ENCODE measurements at places on chromosomes 11 and 22. TPM values are rescaled to one million over a fixed set of nuclear protein-coding genes. Genes with fewer than 3 reads are reported as not detected.

Gene HBB
- polyA plus RNA-seq = 542 TPM

Gene APOA4
- not detected for polyA plus RNA-seq

Gene SSTR3
- 0.09 TPM for polyA plus RNA-seq

Gene ARSA
- polyA plus RNA-seq = 27.7 TPM

Gene SLC17A6
- polyA plus RNA-seq = not detected

Gene ELMOD1
- 7.3 TPM for polyA plus RNA-seq

Gene BTG4
- polyA plus RNA-seq = 0.52 TPM

Gene RFPL3
- not detected for polyA plus RNA-seq

Gene TMPRSS13
- polyA plus RNA-seq = 9.4 TPM

Gene DDX10
- 28.9 TPM for polyA plus RNA-seq

Gene OR10D3
- not detected for polyA plus RNA-seq

DNA sequence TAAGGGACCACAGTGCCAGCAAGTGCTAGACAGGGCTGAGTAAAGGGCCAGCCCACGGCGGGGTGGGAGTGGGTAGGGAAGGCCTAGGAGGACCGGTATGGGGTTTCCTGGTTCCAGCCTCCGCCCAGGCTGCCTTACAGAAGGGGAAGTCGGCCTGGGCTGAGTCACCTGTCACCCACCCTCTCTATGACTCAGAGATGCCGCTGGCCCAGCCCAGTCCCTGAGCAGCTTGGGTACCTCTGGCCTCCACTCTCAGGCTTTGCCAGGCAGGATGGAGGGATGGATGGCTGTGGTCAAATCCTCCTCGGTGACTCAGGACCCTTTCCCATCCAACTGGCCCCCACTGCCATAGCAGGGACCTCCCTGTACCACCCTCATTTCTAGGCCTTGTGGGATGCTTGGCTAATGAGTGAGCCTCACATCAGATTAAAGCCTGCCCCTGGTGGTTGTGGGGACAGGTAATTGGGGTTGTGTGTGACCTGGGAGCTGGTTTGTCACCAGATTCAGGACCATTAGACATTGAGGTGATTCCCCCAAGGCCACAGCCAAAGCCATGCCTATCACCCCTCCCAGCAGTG lies 13.9 kb downstream of the SLC35E4 start:
- no peak for DNase-seq

DNA sequence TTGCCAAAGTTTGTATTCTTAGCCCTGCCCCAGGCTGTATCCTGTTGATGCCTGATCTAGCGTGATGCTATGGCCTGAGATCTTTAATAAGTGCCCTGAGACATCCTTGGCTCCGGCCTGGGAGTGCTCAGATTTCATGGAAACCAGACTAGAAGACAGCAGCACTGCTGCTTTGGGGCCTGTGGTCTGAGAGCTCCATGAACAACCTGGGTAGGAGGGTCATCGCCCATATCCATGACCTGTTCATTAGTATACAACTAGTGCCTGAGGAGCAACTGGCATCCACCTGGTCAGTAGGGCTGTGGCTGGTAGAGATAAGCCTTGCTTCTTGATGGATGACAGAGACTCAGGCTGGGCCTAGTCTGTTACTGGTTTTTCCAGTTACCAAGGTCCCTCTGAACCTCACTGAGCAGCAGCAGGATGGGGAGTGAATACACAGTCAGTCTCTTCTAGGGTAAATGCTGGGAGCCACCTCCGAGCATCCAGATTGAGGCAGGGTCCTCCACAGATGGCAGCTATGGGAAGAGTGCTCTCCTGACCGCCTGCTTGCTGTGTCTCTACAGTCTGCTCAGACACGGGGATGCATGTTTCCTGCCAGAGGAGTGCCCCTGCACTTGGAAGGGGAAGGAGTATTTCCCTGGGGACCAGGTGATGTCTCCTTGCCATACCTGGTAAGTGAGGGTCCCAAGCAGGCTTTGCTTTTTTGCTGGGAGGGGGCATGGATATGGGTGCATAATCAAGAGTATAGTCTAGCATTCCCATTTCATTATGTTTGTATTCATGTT lies 39.0 kb downstream of the OTOG start:
- no peak for DNase-seq

DNA sequence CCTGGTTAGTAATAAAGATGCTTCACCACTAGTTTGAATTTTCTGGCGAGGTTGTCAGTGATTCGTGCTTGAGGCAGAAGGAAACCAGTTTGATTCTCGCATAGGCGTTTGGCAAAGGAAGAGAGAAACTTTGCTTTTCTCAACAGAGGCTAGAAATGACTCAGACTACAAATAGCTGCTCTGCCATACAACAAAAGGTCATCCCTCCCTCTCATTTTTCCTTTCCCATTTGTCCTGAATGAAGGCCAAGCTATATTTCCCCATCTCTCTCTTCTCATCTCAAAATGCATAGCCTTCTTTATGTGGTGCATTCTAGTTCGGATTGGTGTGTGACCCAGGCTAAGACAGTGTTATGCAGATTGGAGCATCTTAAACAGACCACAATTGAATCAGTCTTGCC lies 741.4 kb downstream of the NTM start:
- peak; percentile 26 for DNase-seq

- DNase-seq = no peak
These were observed 4.5 kb downstream of the NCF4 start for GRCh38 chr22:36865346-36865745.

DNA sequence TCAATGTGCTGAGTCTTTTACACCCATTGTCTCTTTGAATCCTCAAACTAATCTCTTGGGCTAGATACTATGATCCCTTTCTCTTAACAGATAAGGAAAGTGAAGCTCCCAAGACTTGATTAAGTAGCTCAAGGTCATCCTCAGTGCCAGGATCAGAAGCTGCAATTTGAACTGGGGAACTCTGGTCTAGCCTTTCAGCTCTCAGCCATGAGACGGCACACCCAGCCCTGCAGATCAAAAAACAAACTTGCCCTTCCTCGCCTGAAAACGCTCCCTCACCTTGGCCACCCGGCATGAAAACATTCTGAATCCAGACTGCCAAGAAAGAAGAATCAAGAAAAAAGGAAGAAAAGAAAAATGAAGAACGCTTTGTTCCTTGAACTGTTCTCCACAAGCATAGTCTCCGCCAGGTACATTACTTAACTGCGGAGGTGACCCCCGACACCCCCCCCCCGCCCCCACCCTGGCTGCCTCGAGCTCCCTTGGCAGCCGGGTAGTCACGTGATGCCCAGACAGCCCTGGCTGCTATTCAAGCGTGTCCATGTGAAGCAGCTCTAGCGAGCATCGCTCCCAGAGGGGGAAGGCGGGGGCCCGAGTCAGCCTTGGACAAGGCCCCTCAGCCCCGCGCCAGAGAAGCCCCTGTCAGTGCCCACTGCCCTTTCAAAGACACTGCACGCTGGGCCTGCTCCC lies 451.2 kb downstream of the MIAT start:
- DNase-seq = no peak

DNA sequence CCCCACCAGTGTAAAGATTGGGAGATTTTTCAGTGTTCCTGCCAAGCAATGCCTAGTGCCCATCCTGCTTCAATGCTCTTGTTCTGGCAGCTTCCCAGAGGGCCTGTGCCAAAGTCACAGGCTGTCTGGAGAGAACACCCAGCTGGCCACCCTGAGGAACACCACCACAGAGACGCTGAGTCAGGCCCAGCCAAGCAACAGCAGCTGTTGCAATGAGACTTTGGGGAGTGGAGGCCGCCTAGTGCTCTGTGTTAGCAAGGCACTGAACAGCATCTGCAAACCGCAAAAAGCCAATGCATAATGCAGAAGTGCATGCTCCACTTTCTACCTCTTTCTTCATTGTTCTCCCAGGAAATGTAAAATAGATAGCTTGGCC lies 168.1 kb downstream of the NXPE2 start:
- peak; percentile 74 for DNase-seq

DNA sequence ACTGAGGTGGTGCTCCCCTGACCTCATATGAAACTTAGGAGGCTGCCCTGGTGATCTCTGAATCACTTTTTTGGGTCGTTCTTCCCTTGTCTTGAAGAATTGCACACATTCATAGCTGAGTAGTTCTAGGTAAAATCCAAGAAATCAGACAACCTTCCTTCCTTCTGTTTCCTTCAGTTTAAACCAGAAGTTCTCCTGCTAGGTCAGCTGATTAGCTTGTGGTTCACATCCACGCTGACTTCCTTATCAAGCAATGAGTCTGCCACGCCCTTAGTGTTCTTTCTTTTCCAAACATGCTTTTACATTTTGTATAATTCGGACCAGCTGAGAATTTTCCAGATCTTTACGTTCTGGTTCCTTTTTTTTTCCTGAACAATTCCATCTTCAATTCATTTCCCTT lies 892.8 kb downstream of the NTM start:
- DNase-seq = no peak

DNA sequence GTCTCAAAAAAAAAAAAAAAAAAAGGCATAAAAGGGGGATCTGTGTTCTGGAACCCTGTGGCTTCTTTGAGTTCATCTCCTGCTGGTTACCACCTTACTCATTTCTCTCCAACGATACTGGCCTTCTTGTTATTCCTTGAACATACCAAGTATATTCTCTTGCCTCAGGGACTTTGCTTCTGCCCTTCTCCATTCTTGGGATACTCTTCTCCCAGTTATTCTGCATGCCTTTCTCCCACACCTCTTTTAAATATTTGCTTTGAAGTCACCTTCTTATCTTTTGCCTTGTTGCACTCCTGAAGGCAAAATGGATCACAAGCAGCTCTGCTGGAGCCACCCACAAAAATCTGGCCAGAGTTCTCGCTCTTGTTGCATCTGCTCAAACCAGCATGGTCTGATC lies 76.0 kb upstream of the RRM1 start:
- DNase-seq = no peak

GRCh38 chr11:96242191-96242847 lies 100.7 kb downstream of the MAML2 start:
- DNase-seq = no peak

- no peak for DNase-seq
These were observed 86.3 kb upstream of the RTL6 start for GRCh38 chr22:44584256-44584902.

DNA sequence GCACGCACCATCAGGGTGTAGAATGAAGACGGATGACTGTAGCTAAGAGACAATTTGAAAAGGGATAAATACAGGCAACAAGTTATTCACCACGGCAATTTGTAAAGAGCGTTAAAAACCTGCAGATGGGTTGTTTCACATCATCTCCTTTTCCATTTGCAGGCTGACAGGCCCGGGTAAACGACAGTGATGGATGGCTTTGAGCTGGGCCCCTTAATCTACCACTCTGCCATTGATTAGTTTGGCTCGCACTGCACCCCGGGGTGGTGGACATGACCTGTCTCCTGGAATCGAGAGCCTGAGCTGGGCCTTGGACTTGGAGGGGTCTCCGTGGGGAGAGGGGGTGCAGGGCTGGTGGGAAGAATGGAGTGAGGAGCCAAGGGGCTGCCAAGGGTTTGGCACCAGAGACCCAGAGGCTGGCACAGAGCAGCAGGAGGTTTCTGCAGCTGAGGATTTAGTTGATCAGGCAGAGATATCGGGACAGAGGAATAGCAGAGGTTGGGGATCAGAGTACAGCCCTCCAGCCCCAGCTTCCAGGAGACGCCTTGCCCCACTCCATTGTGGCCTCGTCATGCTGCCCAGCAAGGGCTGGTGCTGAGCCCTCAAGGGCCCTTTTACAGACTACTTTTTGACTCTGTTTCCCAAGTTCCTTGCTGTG lies 110.6 kb upstream of the NECTIN1 start:
- no peak for DNase-seq

- DNase-seq = peak; percentile 90
These were observed 51.3 kb upstream of the CD44 start for GRCh38 chr11:35087648-35088047.

DNA sequence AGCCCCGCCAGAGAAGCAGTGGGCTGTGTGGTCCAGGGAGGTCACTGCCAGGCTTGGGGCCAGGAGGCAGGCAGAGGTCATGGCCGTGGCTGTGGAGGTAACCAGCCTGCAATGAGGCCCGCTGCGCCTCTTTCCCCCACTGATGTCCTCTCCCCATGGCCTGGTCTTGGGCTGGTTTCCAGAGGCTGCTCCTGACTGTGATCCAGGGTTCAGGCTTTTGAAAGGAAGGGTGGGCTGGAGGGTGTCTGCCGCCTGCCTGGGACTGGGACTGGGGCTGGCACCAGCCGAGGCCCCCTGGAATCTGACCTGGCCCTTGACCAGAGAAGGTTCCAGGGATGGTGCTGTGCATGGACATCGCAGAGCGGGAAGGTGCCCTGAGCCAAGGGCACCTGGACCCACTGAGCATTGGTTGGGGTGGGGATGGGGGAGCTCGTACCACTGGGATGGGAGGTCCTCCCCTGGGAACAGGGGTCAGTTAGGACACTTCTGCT lies 59.6 kb upstream of the THY1 start:
- DNase-seq = no peak

GRCh38 chr11:2362414-2362813 lies 14.7 kb upstream of the CD81 start:
- no peak for DNase-seq

- DNase-seq = no peak
These were observed 74.2 kb downstream of the GRK3 start for GRCh38 chr22:25638638-25639037.

GRCh38 chr11:19827399-19828135 lies 114.9 kb downstream of the NAV2 start:
- no peak for DNase-seq

DNA sequence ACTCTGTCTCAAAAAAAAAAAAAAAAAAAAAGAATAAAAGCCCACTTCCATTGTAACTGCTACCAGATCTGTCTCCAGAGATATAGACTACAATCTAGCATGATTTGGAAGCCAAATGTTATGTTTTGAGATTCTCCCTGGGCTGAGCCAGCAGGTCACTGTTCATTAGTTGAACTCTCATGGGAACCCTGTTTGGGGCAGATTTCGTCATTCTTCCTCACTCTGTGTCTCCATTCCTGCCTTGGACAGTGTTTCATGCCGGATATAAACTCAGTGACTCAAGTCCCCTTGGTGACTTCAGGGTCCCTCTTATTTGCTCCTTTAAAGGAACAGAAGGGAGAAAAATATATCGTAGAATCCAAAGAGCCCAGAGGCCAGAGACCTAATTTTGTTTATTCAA lies 378.1 kb downstream of the LARGE1 start:
- DNase-seq = no peak

- DNase-seq = no peak
These were observed 1.4 kb downstream of the SELENOO start for GRCh38 chr22:50202130-50202666.

- no peak for DNase-seq
These were observed 73.1 kb upstream of the KIRREL3 start for GRCh38 chr11:127073621-127074020.

DNA sequence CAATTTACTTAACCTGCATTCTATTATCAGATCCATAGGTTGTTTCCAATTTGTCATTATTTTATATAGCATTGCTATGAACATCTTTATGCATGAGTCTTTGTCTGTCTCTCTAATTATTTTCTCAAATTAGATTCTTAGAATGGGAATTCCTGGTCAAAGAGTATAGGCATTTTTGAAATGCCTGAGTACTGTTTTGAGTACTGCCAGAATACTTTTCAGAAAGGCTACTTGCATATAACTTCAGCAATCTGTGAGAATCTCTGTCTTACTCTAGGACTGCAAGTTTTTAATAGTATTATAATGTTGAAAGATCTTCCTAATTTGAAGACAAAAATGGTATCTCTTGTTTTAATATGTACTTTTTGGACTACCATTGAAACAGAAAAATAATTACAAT lies 56.6 kb downstream of the KCNC1 start:
- DNase-seq = no peak

Data from right lung (tissue), 10 donors.